ENCODE measurements at places on chromosomes 11 and 22.
A peak's percentile ranks its signal among the peaks of the same experiment; 100 is the strongest.

DNA sequence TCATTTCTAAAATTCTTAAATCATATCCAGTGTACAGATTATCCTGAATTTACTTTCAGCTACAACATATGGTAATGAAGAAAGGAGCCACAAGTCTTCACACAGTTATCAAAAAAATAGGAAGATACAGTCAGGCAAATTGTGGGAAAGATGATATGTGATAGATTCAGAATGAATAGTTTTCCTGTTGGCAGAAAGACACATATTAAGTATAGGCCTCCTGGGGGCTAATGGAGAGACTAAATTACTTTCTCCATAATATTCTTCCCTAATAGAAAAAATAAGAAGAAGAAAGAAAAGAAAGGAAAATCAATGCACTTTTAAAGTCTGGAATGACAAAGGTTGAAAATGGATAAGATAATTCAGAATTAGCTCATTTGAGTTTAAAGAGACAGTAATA is 2073.5 kb downstream of the LRRC4C start:
- DNase-seq, result no peak

- no peak for DNase-seq
These were observed 41.5 kb upstream of the CARD18 start for GRCh38 chr11:105181100-105181499.

DNA sequence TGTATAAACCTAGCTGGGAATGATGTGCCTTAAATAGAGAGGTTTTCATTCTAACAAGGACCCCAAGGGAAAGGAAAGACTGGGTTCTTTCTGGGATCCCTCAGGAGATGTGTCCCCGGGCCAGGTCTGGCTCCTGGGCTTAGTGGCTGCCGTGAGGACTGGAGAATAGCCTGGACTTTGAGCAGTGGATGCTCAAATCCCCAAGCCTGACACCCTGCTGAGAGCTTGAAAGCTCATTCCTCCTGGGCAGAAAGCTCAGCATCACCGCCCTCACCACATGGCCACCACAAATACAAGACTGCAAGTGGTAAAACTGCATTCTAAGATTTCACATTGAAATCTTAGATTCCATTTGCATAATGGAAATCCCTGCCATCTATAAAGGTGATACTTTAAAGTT is 79.4 kb upstream of the NARS2 start:
- DNase-seq, result no peak

GRCh38 chr11:35116245-35116644 is 22.7 kb upstream of the CD44 start:
- no peak for DNase-seq

GRCh38 chr11:67288198-67288451 is 978 bp upstream of the ANKRD13D start:
- DNase-seq, result no peak

GRCh38 chr11:59551659-59552521 is 40.6 kb downstream of the OR4D9 start:
- no peak for DNase-seq

GRCh38 chr11:44673688-44674087 is 53.1 kb upstream of the TSPAN18 start:
- no peak for DNase-seq

DNA sequence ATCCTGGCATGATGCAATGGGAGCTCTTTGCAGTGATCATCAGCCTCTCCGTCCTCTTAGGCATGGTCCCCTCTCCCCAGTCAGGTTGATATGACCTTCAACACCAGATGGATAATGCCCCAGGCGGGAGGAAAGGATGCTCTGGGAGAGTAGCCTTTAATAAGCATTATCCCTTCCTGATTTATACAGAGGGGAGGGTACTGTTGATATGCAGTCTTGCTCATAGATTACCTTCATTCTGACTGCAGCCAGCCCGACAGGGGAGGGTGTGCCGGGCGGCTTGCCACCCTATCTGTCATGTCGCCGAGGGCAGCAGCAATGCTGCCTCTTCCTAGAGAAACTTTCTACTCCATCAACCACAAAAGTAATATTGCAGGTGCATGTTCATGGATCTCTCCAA is 497.4 kb downstream of the OPCML start:
- DNase-seq, result no peak

- no peak for DNase-seq
These were observed 322.8 kb upstream of the SYN3 start for GRCh38 chr22:33380789-33381530.

DNA sequence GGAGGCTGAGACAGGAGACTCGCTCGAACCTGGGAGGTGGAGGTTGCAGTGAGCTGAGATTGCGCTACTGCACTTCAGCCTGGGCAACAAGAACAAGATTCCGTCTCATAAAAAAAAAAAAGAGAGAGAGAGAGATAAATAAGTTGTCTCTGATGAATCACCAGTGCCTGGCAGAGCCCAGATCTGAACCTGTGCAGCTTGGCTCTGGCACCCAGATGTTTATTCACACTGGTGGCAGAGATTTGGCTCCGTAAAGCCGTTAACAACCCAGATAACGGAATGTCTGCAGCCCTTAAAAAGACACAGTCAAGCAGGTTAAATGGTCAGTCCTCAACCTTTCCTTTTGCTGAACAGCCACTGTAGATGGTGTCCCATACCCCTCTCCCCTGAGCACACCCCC is 33.5 kb upstream of the RTL6 start:
- no peak for DNase-seq

DNA sequence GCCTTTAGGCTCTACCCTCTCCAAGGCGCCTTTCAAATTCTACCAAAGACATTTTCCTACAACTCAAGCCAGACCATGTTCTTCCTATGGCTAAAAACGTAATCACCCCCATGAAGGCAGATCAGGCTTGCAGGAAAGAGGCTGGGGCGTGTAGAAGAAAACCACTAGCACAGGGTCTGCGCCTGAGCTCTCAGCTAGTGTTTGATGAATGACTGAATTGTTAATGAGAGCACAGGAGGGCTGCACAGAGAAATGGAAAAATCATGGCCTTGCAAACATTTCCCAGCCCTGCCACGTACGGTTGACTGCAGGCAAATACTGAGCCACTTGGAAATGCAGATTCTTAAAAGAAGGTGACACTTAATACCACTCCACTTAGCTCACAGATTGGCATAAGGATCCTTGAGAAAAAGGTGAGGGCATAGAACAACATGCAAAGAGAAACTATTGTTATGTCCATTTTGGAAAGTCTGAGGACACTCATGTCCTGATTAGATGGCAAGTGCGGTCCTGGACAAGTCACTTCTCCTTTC is 148.6 kb downstream of the NXPE2 start:
- no peak for DNase-seq

DNA sequence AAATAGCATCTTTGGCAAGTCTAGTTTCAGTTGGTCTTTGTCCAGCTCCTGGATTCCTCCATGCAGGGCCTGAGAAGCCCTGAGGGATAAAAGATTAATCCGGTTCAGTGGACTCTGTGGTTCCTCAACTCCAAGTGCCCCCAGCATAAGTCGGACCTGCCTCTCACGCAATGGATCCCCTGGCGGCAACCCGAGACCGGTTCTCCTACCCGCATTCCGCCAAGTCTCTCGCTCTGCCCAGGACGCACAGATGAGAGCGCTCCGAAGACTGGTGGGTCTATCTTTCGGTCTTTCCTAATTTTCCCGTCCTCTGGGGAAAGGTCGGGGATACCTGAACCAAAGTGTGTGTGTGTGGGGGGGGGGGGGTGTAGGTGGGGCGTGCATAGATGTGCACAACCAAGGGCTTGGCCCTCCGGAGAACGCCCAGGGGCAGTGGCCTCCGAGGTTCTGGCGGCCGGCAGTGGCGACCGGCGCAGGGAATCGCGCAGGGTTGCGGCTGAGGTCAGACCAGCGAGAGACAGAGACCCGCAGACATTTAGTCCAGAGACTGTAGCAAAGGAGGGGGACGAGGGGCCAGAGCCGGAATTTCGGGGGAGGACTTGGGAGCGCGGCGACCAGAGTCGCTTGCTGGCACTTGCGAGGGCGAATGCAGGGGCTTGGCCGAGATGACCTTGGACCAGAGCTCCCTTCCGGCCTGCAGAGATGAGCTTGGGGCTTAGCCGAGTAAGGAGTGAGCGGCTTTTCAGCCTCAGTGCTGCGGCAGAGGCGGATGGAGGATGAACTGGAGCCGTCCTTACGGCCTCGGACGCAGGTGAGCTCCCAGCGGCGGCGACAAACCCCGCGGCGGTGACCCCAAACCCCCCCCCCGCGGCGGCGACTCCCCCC is 712 bp upstream of the SLC2A11 start:
- DNase-seq, result peak; percentile 66

DNA sequence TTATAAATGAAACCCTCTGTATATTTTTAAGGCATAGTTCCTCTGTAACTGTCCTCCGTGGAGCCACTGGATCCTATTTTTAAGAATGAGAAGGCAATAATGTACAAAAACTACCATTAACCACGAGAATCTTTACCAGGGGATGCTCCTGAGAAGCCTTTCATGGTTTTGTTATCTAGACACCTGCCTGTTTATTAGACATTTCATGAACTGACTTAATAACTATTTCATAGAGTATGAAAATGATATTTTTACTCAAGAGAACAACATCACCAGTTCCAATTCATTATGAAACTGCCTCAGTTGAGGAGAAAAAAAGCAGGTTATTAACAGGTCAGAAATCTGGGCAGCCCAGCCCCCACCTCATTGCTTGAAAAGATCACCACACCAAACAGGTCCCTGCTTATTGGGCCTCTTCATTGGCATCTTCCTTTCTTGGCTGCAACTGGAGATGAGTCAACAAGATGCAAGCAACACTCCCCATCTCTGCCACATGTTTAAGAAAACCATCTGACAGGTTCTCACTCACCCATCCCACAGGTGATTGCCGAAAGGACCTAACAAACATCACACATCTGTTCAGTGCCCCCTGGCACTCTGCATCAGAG is 27.8 kb downstream of the ETS1 start:
- no peak for DNase-seq

DNA sequence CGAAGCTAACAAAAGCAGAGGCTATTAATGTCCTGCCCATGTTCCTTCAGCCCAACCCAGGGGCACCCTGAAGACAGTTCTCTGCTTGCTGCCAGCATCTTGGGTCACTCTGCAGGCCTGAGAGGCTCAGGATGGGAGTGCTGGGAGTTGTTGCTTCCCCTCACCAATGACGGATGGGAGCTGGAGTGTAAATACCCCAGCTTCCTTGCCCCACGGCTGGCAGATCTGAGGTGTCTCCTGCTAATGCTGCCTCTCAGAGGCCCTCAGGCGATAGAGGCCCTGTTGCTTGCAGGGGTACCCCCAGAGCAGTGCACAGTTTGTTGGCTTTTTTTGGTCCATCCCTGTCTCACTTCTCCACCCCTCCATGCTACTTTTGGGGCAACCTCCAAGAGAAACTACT is 32.9 kb downstream of the IFT27 start:
- peak; percentile 22 for DNase-seq

- no peak for DNase-seq
These were observed 50.3 kb downstream of the TRIOBP start for GRCh38 chr22:37747080-37747714.

DNA sequence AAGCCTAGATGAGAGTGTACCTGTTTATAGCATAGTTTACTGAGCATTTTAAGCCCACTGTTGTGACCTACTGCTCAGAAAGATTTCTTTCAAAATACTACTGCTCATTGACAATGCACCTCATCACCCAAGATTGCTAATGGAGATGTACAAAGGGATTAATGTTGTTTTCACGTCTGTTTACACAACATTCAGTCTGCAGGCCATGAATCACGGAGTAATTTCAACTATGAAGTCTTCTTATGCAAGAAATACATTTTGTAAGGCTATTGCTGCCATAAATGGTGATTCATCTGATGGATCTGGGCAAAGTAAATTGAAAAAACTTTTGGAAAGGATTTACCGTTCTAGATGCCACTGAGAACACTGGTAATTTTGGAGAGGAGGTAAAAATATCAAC is 112.9 kb downstream of the KIF18A start:
- DNase-seq, result no peak

GRCh38 chr11:21229224-21229623 is 559.8 kb downstream of the NELL1 start:
- DNase-seq, result no peak

DNA sequence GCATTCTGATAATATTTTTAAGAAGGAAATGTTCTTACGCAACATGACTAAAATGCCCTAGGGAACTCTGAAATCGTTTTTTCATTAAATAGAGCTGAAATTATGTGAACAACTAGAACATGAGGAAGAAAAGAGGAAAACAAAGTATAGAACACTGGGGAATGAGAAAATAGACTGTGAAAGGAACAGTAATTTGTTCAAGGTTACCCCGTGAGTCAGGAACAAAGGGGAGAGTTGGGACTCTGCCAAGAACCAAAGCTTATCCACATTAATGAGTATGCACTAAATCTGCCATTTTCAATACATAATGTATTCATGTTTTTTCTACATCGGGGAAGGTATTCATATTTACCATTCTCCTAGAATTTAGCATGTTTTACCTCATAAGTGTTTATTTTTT is 961.8 kb upstream of the CCDC90B start:
- no peak for DNase-seq

DNA sequence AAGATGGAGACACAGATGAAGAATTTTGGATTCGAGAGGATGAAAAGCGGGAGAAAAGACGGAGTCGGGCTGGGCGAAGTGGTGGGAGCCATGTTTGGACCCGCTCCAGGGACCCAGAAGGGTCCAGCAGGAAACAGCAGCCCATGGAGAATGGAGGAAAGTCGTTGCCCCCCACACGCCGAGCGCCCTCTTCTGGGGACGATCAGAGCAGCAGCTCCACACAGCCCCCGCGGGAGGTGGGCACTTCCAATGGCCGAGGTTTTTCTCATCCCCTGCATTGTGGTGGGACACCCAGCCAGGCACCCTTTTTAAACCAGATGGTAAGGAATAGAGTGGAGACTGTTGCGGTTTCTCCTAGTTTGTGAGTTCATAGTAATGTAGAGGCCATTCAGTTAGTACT is 22.8 kb upstream of the SLC25A18 start:
- DNase-seq, result no peak
